ENCODE measurements at places on chromosomes 16 and 17.
A peak's percentile ranks its signal among the peaks of the same experiment; 100 is the strongest.

- no peak for DNase-seq
Observed at GRCh38 chr17:33523577-33523981, 230.5 kb upstream of the ASIC2 start.

DNA sequence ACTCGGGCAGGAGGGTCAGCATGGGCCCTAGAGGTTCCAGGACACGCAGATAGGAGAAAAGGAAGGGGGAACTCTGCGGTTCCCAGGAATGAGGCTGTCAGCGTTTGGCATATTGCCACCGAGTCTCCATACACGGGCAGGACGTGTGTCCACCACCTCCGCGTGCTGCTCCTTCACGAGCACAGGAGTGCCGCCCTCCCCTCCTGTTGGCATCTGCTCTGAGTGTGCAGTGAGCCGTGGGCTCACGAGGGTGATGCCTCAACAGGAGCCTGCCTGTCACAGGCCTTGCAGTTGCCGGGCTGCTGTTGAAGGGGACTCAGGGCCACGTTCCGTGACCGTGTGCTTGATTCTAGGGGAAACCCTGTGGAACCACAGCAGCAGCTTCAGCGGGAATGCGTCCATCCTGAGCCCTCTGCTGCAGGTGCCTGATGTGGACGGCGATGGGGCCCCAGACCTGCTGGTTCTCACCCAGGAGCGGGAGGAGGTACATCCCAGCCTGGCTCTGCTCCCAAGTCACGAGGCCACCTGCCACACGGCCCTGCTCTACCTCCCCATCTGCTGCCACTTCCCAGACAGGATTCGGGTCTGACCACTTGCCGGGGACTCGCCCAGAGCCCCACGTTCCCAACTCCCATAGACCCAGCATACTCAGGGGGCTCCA, 14.6 kb downstream of the RGS11 start:
- DNase-seq = no peak

DNA sequence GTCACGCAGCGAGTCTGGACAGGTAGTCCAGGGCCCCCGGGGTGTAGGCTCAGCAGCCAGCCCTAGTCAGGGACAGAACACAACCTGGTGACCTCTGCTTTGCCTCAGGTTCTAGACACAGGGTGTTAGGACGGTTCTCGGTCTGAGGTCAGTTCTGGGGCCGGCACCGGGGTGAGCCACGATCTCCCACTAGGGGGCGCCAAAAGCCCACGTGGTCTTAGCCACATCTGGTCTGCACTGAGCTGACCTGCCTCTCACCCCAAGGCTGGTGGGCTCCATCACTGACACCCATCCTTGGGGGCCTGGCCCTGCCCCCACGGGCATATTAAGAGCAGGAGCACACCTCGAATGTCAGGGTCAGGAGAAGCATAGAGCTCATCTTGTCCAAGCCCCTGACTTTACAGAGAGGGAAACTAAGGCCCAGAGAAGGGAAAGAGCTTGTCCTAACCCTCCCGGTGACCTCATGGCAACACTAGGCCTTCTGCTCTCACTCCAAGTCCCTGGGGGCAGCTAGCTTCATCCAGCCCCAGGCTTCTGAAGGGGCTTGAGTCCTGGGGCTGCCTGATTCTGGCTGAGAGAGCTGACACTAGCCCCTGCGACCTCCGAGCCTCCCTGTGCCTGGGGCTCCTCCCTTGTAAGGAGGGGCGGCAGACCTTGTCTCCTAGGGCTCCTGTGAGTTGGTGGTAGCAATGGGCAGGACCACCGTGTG, 9.0 kb downstream of the SLC5A10 start:
- DNase-seq = peak; percentile 59

- no peak for DNase-seq
Observed at GRCh38 chr16:65229191-65229662, 107.4 kb upstream of the CDH11 start.

DNA sequence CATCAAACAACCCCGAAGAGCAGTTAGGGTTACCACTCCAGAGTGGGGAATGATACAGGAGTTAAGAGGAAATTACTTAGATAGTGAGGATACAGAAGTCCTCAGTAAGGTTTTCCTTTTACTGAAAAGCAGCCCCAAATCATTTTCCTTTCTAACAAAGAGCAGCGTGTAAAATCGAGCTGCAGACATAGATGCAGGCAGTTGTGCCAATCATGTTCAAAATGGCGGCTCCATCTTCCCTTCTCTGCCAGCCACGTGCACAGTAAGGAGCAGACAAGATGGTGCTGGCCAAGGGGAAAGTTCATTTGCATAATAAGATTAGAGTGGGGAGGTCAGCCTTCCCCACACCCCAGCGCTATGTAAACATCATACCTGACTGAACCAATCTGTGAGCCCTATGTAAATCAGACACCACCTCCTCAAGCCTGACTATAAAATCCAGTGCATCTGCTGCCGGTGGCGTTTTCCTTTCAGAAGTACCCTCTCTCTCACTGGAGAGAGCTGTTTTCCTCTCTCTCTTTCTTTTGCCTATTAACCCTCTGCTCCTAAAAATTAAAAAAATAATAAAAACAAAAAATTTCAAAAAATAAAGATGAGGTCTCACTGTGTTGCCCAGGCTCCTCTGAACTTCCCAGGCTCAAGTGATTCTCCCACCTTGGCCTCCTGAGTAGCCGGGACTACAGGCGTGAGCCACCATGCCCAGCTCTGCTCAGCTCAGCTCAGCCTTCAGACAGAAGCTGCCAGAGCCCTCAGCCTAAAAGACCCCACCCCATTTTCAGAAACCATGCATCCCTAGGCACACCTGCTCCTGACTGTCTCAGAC, 2.6 kb upstream of the SRL start:
- no peak for DNase-seq

DNA sequence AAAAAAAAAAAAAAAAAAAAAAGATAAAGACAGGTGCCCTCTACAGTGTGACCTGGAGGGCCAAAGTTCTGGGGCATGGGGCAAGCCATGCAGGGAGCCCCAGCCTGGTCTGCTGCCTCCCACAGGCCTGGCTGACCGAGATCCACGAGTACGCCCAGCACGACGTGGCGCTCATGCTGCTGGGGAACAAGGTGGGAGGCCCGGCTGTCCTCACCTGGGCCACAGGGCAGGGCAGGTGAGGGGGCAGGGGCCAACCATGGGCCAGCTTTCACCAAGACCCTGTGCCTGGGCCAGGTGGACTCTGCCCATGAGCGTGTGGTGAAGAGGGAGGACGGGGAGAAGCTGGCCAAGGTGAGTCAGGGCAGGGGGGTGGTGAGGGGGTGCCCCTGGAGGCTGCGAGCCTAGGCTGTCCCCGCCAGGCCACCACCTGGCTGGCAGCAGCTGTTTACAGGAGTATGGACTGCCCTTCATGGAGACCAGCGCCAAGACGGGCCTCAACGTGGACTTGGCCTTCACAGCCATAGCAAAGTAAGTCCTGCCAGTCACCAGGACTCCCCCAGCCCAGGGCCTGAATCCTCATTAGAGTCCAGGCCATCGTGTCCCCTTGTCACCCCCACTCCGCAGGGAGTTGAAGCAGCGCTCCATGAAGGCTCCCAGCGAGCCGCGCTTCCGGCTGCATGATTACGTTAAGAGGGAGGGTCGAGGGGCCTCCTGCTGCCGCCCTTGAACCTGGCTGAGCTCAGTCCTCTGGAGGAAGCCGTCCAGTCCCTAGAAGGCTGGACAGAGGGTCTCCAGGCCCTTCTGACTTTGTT, 2.7 kb upstream of the TRAF7 start:
- DNase-seq = no peak

DNA sequence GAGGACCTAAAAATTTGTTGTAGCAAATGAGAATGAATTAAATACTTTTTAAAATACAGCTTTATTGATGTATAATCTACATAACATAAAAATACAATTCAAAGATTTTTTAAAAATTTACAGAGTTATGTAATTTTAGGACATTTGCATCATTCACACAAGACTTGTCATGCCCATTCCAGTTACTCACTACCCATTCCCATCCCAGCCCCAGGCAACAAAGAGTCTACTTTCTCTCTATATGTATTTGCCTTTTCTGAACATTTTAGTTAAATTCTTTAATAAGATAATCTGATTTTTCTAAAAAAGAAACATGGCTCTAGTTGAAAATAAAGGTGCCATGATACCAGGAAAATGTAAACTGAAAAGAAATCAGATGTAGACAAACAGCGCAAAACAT, 354.2 kb downstream of the PMP22 start:
- DNase-seq = no peak

DNA sequence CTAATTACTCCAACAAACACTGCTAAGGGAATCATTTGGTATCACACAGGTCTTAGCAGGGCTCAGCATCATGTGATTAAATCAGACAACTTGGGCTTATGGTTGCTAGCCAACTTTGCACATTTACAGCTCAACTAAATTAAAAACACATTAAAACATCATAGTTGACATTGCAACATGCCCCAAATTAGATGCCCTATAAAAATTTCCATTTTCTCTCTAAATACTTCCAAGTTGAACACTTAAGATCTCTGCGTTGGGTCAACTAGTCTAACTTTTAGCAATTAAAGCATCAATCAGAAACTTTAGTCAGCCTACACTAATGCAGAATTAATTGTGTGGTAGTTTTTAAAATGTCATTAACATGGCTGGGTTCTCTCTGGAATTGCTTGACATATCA, 12.1 kb downstream of the DNAJC7 start:
- DNase-seq = no peak

GRCh38 chr17:50349243-50349600, 3.3 kb downstream of the XYLT2 start:
- DNase-seq = no peak
